ENCODE measurements at places on chromosomes 5 and 9.

DNA sequence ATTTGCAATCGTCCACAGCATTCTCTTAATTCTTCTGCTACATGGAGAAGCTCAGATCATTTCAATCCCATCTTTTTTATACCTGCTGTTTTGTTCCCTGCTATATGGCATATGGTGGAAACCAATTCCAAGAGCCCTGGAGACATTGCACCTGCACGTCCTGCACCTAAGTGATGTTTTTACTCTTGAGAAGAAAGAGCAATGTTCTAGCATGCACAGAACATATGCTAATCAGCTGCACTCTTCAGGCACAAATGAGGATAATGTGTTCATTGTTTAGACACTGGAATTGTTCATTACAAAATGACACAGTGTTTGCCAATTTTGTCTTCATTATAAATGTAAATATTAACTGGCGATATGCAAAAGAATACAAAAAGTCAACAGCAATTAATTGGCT, 935.8 kb downstream of the TLE4 start:
- no peak for DNase-seq

- DNase-seq = no peak
Measured at GRCh38 chr5:178104492-178104891, 8.8 kb upstream of the N4BP3 start.

- DNase-seq = no peak
Measured at GRCh38 chr5:128427921-128428320, 110.1 kb downstream of the FBN2 start.

- no peak for DNase-seq
Measured at GRCh38 chr5:68240202-68240601, 24.6 kb downstream of the PIK3R1 start.

- DNase-seq = no peak
Measured at GRCh38 chr5:17896605-17897004, 262.3 kb downstream of the TAF11L14 start.

DNA sequence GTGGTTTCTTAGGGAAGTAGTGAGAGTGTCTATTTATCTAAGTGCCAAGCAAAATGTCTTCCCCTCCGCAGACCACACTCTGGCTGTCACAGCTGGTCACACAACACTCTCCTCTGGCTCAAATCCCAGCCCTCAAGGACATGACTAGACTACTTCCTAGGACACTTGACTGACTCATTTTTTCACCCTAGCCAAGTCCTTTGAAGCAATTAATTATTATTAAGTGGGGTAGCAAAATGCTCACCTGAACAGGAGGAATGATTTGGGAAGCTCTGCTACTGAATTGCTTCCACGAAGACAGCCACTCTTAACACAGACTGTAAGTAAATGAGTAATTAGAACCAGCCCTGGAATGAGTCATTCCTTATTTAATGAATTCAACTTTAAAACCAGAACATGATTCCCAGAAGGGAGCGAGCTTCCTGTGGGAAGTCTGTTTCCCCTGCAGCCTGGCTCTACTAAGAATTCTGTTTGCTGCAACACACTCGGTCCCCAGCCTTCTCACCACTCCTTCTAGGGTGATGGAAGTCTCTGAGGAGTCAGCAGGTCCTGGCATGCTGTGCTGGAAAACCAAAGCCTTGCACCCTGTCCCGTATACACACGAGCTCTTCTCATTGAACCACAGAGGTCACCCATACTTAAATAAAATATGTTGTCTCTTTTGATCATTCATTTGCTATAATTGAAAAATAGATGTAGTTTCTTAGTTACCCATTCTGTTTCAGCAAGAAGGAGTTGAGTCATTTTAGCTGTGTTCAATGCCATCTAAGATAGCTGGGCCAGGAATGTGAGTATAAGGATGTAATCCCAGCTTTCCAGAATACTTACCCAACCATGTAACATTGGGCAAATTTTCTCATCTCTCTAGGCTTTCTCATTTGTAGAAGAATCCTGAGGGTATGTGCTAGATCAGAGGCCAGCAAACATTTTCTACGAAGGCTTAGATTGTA, 218.6 kb upstream of the RASEF start:
- DNase-seq = no peak

DNA sequence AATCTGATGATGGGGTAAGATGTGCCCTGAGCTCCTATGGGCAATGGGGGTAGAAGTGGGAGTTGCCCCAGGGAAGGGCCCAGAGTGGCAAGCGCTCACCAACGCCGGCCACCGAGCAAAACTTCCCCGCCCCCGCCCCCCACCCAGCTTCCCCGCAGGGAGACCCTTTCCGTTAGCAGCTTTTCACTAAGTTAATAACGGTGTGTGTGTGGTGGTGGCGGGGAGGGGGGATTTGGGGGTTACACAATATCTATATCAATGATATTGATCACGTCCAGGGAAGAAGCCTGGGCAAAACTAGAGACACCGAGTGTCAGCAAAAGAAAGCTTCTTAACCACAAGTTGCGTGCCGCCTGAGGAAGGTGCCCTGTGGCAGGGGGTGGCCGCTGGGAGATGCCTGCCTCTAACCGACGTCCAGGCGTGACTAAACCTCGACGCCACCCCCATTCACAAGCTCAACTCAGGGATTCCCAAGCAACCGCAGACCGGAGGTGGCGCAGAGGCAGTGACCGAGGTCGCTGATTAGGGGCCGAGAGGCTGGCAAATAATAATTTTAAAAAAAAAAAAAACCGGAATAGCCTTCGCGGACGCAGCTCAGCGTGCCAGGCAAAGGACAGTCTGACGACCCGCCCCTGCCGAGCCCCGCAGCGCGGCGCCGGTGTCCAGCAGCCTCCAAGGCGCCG, 222.6 kb downstream of the MEF2C start:
- no peak for DNase-seq

GRCh38 chr5:78964889-78965288, 20.2 kb downstream of the ARSB start:
- DNase-seq = peak; percentile 6

- DNase-seq = no peak
Measured at GRCh38 chr9:124037790-124038189, 26.2 kb downstream of the LHX2 start.

GRCh38 chr9:4027606-4028005, 272.3 kb downstream of the GLIS3 start:
- DNase-seq = no peak

DNA sequence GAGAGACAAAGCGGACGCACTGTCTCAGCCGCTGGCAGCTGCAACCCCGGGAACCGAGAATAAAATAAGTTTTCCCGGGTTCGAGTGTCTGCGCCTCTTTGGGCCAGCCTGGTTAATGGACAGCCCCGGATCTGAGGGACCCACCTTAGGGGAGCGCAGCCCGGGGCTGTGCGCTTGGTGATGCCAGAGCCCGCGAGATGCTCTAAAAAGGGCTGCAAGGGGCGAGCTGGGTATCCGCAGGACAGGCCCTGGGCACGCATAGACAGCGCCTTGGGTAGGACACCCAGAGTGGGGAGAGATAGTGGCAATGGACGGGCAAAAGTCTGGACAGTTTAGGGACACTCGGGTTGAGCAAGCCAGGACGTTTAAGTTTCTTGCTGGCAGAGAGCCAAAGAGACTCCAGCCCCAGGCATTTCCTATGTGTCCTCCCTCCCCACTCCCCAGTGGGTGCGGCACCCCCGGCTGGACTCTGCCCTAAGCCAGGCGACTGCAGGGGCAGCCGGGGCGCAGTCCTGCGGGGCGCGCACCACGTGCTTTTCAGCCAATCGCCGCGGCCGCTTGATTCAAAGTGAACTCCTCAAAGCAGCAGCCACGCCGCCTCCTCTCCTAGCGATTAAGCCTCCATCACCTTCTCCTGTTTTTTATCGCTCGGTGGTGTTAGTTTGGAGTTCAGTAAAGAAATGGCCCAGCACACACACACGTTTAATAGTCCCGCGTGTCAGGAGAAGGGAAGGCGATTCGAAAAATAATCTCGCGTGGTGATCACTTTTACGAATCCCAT, 616 bp upstream of the ENC1 start:
- DNase-seq = peak; percentile 33

DNA sequence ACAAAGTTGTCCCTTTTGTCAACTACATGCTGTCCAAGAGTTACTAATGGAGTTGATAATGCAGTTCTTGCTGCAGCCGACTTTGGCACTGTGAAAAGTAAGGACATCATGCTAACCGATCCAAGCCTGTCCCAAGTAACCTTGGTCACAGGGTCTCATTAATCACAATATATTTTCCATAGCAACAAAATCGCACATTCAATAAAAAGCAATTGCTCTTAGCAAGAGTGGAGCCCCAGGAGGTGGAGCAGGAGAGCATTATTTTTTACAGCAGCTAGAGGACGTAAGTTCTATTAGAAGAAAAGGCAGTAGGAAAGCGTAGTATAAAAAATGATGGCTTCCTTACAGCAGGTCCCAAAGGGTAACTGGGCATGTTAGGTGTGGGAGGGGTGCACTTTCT, 570.3 kb downstream of the EBF1 start:
- no peak for DNase-seq
